EL (cell line): ENCODE measurements at places on chromosomes 16 and 17.

- DNase-seq: peak; percentile 36
Measured at GRCh38 chr16:85798901-85799496, 345 bp downstream of the EMC8 start.

GRCh38 chr16:48422537-48422936 is 37.3 kb upstream of the SIAH1 start:
- no peak for DNase-seq

- no peak for DNase-seq
Measured at GRCh38 chr16:84752600-84752999, 52.8 kb downstream of the USP10 start.

GRCh38 chr16:78633551-78633950 is 534.1 kb downstream of the WWOX start:
- DNase-seq: no peak

DNA sequence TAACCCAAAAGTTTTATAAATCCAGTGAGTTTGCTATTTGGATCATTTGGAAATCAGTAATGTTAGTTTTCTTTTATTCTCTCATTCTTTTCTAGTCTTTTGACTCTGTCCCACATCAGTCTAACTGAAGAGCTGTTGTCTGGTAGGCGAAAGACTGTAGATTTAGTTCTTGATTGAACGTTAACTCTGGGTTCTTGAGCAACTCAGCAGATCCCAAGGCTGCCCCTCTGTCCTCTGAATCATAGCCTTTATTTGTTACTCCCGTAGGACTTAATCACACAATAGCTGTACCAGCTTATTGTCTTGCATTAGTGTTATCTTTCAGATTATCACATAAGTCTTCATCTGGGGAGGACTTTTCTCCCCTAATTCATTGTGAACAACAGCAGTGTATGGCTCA is 119.3 kb upstream of the TOM1L1 start:
- no peak for DNase-seq

GRCh38 chr17:19337712-19338023 is 24.9 kb downstream of the B9D1 start:
- DNase-seq: no peak

DNA sequence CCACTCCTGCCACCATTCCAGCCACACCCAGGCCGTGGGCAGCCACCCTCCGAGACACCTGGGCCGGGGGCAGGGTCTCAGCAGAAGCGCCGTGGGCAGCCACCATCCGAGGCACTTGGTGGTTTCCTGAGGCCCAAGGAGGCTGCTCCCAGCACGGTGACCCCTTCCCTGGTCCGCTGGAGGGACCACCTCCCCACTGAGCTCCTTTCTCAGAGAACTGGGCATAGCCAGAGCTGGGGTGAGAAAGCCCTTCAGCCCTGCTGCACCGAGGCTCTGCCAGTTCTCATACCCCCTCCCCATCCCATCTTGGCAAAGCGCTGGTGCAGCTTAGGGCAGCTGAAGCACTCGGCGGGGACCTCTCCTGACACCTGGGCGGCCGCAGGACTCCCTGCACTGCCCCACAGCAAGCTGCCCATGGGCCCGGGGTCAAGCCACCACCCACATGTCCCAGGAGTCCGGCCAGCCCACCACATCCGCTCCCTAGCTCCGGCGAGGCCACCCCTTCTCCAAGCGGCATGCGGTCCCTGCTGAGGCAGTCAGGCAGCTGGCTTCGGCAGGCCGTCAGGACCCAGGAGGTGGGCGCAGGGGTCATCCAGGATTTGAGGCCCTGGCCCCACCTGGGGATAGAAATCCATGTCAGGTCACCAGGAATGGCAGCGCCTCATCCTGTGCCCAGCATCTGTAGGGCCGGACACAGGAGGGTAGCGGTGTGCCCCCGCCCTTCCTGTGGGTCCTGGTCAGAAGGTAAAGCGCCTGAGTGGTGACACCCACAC is 1.3 kb upstream of the CYBA start:
- no peak for DNase-seq

DNA sequence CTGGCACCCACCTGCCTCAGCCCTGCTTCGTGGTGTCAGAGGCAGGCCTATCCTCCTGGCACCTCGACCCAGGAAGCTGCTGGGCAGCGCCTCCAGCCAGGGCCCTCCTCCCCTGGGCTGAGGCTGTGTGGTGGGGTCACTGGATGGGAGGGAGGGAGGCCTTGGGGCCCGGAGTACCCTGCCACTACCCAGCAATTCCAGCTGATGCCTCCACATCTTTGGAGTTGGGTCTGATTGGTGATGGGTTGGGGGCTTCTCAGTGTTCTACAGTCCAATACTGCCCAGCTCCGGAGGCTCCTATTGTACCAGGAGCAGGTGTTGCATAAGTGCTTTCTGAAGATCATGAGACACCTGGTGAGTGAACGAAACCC is 48.0 kb downstream of the USP22 start:
- DNase-seq: no peak

DNA sequence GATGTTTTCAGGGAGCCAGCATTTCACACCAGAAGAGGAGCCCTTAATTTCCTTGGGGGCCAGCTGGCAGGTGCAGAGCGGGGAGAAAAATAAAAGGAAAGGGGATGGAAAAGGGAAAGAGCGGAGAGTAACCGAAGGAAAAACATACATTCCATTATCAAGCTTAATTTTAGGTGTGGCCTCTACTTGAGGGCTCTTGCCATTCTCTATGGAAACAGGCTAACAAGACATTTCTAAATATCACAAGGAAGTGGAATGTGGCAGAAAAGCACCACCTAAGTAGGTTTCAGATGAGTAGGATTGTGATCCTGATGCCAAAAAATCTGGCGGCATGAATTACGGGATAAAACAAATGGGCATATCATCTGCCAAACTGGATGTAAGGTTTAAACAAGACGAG is 970 bp upstream of the DYNC1LI2 start:
- DNase-seq: no peak

DNA sequence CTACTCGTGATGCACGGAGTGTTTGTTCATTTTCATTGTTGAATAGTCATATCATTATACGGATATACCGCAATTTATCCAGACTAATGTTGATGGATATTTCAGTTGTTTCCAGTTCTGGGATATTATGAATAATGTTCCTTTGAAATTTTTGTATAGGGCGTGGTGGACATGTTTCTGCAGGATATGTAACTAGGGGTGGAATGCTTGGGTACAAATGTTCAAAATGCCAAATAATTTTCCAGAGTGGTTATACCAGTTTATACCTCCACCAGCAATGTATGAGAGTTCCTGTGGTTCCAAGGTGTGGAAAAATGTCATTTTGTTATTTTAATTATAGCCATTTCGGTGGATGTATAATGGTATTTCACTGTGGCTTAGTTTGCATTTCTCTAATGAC is 53.6 kb downstream of the NUP88 start:
- no peak for DNase-seq

DNA sequence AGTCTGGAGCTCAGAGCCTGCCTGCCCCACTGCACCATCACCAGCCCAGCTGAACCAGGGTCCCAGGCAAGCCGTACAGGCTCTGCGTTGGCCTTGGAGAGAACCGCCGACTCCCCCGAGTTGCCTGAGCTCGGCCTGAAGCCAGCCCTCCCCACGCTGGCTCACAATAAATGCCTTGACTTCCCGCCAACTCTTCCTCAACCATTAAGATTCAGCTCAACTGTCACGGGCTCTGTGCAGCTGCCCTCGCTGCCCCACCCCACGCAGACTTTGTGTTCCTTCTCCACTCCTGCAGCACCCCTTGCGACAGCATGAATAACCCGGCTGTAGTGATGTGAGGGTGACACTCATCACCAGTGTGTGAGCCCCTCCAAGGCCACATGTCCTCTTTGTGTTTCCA is 4.8 kb upstream of the QPRT start:
- DNase-seq: no peak

GRCh38 chr16:70553645-70554044 is 30.0 kb downstream of the SF3B3 start:
- DNase-seq: peak; percentile 79

DNA sequence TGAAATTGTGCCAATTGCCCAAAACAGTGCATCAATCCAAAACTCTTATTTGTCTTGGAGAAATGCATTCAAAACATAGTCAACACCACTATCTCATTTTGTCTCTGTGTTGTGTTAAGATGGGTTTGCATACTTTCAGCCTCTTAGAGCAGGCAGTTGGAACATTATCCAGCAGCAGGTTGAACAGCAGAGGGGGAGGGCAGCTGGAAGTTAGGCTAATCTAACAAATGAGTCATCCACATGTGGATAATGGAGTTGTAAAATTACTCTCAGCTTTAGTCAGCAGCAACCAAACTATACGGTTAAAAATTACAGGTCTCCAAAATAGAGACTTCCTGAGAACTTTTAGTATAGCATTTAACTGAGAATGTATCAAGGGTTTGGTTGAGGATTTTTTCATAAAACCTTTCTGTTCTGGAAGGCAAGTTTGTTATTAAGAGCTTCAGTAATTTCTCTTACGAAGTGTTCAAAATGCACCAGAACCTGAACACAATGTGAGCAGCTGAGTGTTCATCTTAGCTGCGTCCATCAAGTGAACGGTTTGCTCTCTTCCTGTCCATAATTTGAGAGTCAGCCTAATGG is 46.3 kb downstream of the PRKCA start:
- peak; percentile 85 for DNase-seq

GRCh38 chr16:23355106-23355670 is 53.1 kb downstream of the SCNN1B start:
- DNase-seq: no peak

GRCh38 chr17:61966191-61966590 is 38.4 kb upstream of the INTS2 start:
- no peak for DNase-seq

- DNase-seq: no peak
Measured at GRCh38 chr17:38329808-38330730, 13.7 kb downstream of the GPR179 start.

DNA sequence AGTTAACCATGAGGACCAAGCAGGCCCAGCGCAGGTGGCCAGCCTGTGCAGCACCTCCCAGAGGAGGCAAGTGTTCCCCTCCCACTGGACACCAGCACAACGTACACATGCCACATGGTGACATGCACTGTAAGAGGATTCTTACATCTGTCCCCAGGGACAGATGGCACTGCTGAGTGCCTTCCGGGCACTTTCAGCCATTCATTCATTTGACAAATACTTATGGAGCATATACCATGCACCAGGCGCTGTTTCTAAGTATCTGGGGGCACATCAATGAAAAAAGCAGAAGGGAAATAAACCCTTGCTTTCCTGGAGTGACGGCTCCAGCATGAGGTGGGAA is 79.6 kb downstream of the GAS7 start:
- no peak for DNase-seq
